ENCODE measurements at places on chromosomes 4 and X.

GRCh38 chr4:94877973-94878372 lies 120.2 kb downstream of the BMPR1B start:
- DNase-seq: no peak

DNA sequence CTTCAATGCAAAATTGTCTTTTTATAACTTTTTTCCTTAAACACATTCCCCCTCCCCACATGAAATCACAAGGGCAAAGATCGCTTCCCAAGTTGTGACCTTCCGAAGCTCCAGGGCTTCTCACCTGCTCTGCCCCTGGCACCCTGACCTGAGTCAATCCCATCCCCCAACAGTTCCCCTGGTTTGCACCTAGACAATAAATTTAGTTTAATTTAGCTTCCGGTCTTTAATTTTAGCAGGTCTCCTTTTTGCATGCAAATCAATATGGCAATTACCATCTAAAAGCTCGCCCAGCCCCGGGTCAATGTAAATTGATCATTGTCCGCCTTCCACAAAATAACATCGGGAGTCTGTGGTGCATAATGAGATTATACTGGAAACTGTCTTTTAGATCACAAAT lies 6.8 kb downstream of the BCOR start:
- no peak for DNase-seq

- DNase-seq: no peak
Observed at GRCh38 chrX:28585767-28586166, 1.5 kb upstream of the IL1RAPL1 start.

GRCh38 chr4:120683897-120684540 lies 238.5 kb downstream of the PRDM5 start:
- no peak for DNase-seq

DNA sequence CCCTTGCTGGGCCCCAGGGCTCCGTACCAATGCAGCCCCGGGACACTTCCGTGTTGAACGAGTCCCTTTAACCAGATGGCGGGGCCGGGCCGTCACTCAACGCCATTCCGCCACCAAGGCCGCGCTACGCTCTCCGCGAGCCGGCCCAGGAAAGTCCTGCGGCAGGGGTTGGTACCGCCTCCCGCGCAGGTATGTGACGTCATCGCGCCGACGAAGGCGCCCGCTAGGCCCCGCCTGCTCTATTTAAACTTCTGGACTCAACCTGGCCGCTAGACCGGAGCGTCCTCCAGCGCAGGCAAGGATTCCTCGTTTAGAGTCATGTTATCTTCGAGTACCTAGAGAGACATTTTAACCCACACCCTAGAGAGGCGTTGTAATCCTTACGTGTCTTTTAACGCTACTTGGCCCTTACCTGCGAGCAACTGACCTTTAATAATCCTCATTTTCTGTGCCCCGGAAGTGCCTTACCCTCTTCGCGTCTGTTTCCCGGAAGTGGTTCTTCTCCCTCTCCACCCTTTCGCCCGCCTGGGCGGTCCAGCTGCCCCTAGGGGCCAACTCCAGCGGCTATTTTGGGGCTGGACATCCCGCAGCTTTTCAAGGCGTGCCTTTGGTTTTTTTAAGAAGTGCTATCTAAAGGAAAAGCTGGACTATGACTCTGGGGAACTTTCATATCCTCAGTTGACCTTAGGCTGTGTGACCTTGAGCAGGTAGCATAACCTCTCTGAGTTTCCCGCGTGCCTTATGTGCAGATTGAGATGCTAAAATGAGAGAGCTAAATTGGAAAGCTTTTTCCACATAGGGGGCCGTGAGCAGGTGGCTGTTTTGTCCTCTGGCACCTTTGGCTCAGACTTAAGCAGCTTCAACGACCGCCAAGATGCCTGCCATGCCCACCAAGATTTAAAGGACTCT lies at the start of gene PNPLA4:
Gene PNPLA4 (minus strand): TSS at position 155 of the 909 bp plus-strand sequence. CDS start 1,294 bp downstream, outside the sequence.
- DNase-seq: peak; percentile 85

DNA sequence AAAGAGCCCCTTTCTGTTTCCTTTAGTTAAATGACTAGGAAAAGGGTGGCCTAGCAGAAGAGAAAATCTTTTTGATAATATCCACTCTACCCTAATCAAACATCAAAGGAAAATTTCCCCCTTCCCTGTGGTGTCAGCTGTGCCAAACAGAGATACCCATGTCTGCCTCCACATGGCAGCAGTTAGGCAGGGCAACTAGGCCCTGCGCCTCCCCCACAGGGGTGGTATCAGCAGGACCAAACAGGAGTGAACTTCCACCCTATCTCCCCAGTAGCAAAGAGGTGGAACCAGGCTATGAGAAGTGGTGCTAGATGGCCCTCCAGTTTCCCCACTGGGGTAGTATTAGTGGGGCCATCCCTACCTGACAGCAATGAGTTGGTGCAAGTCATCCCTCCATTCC lies 19.8 kb upstream of the XKRX start:
- no peak for DNase-seq

- DNase-seq: no peak
Observed at GRCh38 chrX:30831082-30831481, 58.0 kb downstream of the TAB3 start.

DNA sequence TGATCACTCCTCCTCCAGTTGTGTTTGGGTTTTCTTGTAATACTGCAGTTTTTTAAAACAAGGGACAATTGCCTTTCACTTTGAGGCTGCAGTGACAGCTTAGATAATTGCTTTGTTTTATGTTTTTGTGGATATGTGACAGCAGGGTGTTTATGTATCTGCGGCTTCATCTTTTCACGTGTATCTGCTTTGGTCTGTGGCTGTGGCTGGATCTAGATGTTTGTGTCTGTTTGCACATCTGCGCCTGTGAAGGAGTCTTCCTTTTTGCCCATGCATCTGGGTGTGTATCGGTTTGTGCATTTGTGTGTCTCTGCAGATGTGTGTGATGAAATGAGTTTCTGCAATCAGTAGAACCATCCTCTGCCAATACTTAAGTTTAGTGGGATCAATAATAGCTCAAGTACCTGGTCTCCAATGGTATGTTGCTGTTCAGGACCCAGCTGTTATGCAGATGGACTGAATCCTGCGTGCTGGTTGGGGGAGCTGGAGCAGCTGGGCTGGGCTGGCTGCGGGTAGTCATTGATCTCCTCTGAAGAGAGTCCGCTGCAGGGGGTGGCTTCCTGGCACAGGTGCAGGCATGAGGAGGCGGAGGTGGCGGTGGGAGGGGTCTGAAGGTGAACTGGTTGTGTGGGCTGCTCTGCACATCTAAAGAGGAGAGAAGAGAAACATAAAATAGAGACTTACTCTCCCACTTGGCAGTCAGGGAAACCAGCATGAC lies 390.3 kb downstream of the SH2D1A start:
- DNase-seq: no peak

DNA sequence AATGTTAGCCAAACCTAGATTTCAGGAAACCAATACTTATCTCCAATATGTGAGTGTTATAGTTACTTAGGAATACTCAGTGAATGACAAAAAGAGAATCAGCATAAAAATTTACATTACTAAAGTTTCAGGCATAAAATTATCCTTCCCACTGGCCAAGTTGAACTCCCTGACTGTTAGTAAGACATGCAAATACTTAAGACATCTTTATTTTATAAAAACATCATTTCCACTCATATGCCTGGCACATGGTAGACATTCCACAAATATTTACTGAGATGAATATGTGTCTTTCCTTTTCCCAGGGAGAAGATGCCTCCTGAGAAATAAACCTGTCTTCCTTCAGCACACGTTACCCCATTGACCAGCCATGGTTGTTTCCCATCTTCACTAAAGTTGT lies 7.3 kb downstream of the VEGFD start:
- DNase-seq: no peak

GRCh38 chr4:67087897-67088296 lies 457.4 kb downstream of the CENPC start:
- peak; percentile 67 for DNase-seq

- no peak for DNase-seq
Observed at GRCh38 chr4:83360018-83360417, 25.4 kb upstream of the HPSE start.

DNA sequence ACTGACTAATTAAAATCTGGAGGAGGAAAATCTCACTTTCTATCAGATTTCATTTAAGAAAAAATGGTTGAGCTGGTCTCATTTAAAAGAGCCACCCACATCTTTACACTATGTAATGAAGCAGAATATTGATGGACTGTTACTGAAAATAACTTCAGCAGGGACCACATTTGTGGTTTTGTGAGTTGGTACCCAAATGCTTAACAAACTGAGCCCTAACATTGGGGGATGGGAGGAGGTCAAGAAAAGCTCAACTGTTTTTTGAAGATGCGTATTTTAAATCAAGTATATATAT lies 30.1 kb downstream of the HOPX start:
- DNase-seq: no peak

GRCh38 chr4:102420563-102421398 lies 75.5 kb upstream of the SLC39A8 start:
- no peak for DNase-seq

- no peak for DNase-seq
Observed at GRCh38 chr4:63085091-63085490, 1324.2 kb downstream of the TECRL start.

DNA sequence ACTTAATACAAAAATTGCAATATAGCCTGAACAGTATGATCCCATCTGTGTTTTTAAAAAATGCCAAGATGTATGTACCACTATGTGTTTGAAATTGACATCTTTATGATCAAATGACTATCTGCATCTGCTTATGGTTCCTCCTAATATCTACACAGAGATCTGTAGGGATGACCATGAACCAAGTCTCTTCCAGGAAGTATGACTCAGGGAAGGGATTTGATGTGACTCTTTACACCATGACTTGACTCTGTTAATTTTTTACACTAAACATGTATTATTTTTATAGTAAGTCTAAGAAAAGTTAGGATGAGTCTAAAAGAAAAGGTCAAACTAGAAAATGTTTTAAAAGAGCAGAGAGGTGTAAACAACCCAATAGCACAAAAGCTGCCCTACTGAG lies 164.0 kb downstream of the SH3KBP1 start:
- DNase-seq: no peak

GRCh38 chr4:171639540-171639939 lies 173.7 kb upstream of the GALNTL6 start:
- no peak for DNase-seq

- no peak for DNase-seq
Observed at GRCh38 chr4:25950461-25951389, 36.7 kb downstream of the SMIM20 start.

GRCh38 chrX:64975491-64975890 lies 759 bp downstream of the ZC4H2 start:
- DNase-seq: peak; percentile 44

DNA sequence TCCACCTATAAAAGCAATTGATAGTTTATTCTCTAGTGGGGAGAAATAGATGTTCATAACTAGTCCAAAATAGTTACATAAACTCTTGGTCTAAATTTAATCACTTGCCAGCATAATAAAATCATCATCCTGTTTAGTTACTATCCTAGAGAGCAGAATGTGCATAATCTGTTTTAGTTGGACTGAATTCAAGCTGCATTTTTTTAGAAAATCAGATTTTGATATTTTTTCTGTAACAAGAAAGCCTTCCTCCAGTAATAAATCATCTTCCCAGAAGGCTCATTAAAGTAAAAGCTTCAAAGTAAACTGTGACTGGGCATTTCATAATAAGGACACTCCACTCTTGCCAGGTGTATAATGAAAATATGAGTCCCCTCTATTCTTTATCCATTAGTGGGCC lies 453.1 kb downstream of the TRAM1L1 start:
- no peak for DNase-seq

- no peak for DNase-seq
Observed at GRCh38 chr4:15878011-15878410, 60.5 kb downstream of the FGFBP1 start.
